Stimulated activated CD4-positive, alpha-beta T cell treated with anti-CD3 and anti-CD28 coated beads, Interleukin-2, amount 100 ng/mL, for 24 hours (primary cell): ENCODE measurements at places on chromosomes 2 and 18.

- DNase-seq, result no peak
Measured at GRCh38 chr2:118291251-118291880, 203.1 kb downstream of the INSIG2 start.

- DNase-seq, result no peak
Measured at GRCh38 chr2:234399451-234400246, 97.2 kb downstream of the ARL4C start.

DNA sequence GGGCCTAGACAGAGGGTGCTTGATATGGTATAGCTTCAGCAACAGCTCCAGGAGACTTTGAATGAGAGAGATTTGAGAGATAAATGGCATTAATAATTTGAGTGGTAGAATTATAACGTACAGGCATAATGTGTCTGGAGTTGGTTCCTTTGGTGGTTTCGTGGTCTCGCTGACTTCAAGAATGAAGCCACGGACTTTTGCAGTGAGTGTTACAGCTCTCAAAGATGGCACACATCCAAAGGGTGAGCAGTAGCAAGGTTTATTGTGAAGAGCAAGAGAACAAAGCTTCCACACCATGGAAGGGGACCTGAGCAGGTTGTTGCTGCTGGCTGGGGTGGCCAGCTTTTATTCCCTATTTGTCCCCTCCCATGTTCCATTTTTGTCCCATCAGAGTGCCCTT lies 23.1 kb downstream of the PDCD1 start:
- DNase-seq, result no peak

DNA sequence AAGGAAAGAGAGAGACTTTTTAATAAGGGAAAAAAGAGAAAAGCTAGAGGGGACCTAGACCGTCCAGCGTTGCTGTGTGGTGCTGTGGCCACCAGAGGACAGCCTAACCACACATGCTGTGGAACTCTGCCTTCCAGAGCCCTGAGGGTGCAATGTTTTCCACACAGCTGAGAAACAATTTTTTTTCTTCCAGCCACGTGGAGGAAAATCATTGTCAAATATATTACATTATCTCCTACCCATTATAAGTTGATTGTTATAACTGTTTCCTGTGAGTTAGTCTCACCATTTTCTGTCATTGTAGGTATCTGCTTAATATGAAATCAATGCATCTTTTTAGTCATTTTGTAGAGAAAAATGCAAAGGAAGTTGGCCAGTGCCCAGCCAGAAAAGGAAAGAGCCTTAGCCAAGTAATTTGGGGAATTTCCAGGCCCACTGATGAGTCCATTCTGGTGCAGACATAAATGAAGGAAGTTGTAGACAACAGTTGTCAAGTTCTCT lies 5.9 kb upstream of the MRPL19 start:
- peak; percentile 68 for DNase-seq

DNA sequence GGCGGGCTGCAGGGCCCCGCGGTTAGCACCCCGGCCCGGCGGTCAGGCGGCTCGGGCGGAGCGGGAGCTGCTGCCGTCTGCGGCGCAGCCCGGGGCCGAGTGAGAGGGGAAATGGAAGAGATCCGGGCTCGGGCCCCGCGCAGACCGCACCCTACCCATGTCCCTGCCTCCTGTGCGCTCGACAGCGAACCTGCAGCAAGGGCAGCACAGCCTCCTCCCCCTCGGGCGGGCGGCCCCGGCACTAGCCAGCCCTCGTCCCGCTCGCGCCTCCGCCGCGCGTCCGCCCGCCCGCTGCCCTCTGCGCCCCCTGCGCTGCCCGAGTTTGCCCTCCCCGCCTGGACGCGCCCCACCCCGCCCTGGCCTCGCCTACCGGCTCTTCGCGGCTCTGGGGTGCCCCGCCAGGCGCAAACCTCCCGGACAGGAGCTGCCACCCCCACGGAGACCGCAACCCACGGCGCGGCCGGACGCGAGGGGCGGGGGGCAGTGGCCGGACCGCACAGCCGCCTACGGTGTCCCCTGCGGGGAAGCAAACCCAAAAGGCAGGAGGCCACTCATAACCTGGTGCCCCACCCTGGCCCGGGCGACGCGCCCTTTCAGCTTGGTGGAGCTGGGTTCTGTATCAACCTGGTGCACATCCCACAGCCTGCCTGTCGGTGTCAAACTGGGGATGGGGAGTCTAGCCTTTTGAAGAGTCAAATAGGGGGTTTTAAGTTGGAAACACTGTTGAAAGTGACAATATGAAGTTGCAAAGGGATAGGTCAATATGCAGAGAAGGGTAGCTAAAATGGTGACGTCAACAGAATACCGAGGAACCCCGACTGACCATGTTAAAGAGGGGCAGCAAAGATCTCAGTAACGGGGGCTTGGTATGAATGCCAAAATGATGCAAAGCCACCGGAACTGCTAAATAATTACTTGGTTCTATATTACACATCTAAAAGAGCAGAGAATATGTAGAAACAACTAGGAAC lies at the start of gene IHH:
Gene IHH, minus strand, starts transcription at position 101 of the 971 bp plus-strand sequence. CDS start 454 bp downstream, outside the sequence.
- no peak for DNase-seq

DNA sequence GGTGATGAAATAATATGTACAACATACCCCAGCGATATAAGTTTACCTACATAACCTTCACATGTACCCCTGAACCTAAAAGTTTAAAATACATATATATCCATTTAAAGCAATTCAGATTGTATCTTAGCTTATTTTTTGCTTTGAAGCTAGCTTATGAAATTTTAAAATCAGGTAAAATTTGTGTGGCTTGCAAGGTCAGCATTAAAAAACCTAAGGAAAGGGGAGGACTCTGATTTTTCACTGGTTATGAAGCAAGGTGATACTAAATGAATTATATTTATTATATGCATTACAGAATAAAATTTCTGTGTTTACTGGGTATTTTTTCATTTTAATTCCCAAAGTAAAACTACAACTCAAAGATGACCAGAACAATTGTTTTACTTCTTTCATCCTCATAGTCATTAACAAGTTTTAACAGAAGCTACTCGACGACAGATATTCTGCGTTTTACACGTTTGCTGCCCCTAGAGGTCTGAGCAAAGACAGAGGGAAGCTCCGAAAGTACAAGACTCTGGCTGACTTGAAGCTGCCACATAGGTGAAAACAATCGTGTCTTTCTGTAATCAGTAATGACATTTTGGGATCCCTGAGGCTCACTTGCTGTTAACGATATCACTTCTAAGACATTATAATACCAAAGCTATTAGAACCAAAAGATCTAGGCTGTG lies 17.1 kb downstream of the PKP4 start:
- no peak for DNase-seq

DNA sequence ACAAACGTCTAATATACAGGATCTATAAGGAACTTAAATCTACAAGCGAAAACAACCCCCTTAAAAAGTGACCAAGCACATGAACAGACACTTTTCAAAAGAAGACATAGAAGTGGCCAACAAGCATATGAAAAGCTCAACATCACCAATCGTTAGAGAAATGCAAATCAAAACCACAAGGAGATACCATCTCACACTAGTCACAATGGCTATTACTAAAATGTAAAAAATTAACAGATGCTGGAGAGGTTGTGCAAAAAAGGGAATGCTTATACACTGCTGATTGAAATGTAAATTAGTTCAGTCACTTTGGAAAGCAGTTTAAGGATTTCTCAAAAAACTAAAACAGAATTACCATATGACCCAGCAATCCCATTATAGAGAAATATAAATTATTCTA lies 1148.5 kb upstream of the FAM98A start:
- DNase-seq, result no peak

GRCh38 chr2:73780237-73780582 lies 307 bp upstream of the DUSP11 start:
- no peak for DNase-seq

DNA sequence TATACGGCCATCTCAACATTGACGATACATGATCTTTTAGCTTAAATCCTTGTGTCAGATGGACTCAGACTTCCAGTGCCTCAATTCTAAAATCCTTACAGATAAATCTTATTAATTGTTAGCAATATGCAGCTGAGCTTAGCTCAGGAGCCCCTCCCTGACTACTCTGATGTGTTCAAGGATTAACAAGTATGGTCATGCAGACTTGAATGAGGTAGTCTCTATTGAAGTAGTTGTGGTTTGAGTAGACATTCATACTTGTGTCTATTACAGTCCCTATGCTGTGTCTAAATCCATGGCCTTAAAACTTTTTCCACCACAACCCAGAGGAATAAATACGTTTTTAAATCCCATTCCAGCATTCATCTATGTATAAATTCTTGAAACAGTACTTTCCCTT lies 119.5 kb downstream of the NUP35 start:
- no peak for DNase-seq

GRCh38 chr18:6401687-6402086 lies 13.0 kb downstream of the L3MBTL4 start:
- no peak for DNase-seq

DNA sequence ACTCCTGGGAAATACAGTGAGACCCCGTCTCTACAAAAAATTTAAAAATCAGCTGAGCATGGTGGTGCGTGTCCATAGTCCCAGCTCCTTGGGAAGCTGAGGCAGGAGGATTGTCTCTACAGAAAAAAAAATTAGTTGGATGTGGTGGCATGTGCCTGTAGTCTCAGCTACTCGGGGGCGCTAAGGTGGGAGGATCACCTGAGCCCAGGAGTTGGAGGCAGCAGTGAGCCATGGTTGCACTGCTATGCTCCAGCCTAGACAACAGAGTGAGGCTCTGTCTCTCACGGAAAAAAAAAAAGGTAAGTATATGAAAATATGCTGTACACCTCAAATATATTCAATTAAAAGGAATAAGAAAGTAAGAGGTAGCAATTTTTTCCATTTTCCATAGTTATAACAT lies 92.5 kb upstream of the TGIF1 start:
- no peak for DNase-seq

DNA sequence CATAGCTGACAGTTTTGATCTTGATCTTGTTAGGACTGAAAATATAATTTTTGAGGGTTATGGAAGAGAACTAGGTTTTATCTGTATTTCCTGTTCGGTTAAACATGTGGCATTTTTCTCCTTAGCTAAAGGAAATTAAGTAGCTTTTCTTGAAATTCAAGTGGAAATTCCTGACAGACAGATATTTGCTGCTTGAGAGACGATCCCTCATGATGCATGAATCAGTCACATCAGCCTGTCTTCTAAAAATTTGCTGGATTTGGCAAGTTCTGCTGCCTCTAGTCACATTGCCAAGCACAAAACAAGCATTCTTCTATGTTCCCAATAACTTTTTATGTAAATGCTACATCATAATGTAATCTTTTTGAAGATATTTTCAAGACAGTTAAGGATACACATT lies 201.8 kb upstream of the ATP5MC3 start:
- no peak for DNase-seq

- DNase-seq, result no peak
Measured at GRCh38 chr18:43961722-43962121, 684.4 kb upstream of the SYT4 start.

DNA sequence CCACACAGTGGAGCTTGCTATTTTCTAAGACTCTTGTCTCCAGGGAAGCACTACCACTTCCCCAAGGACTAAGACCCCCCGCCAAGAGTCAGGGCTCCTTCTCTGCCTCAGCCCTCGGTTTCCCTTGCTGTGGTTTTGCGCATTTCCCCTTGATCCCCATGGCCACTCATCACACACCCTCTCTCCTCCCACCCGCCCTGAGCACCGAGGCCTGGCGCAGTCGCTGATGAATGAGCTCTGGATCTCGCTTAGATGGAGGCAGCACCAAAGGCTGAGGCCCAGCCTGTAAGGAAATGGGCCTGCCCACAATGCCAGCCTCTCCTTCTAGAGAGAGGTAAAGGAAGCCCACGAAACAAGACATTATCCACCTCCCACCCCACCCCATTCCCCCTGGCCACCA lies 96.9 kb downstream of the TNS1 start:
- DNase-seq, result no peak

DNA sequence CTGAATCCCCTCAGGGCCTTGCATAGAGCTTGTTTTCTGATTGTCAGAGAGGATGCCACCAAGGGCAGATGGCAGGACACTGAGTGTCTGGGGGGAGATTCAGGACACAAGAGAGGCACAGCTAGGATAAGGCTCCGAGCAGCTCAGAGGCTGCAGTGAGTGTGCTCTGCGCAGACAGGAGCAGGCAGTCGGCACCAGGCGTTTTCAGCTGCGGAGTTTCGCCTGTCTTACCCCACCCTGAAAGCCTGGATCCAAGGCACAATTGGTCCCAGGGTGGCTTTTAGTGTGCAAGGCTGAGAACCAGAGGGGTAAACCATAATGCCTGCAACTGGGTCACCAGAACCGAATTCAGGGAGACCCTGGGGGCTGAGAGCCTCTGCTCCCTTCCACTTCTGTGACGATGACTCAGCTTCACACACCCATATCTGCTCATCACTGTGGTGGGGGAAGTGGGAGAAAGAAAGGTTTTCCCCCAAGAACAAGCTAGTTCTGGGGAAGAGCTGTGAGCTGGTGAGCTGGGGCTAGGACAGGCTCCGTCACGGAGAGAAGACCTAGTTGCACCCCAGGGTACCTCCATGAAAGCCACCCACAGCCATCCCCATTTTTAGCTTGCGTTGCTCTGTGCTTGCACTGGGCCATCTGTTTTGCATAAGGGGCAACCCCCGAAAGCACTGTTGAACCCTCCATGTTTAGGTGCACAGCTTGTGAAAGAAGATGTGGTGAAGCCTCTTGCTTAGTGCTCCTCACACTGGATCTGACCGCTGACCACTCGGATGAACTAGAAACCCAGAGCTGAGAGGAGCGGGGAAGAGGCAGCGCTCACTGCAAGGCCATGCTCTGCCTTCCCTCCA lies 173.7 kb downstream of the CELF4 start:
- no peak for DNase-seq

GRCh38 chr2:152430876-152431275 lies 95.9 kb downstream of the FMNL2 start:
- DNase-seq, result no peak

DNA sequence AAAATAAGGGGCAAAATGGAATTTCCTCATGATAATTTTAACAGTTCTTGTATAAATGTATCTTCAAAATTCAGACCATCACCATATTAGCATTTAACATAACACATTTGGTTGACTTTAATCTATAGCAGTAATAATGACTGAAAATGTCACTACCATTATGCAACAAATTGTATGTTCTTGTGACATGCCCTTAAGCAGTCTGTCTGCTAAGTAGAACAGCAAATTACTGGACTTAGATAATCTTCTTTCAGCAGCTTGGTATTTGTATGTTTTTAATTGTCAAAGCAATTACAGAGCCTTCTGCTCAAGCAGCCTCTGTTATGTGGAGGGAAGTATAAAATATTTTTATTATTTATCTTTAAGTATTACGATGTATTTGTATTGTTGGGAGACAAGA lies 214.3 kb upstream of the NXPH2 start:
- DNase-seq, result no peak

DNA sequence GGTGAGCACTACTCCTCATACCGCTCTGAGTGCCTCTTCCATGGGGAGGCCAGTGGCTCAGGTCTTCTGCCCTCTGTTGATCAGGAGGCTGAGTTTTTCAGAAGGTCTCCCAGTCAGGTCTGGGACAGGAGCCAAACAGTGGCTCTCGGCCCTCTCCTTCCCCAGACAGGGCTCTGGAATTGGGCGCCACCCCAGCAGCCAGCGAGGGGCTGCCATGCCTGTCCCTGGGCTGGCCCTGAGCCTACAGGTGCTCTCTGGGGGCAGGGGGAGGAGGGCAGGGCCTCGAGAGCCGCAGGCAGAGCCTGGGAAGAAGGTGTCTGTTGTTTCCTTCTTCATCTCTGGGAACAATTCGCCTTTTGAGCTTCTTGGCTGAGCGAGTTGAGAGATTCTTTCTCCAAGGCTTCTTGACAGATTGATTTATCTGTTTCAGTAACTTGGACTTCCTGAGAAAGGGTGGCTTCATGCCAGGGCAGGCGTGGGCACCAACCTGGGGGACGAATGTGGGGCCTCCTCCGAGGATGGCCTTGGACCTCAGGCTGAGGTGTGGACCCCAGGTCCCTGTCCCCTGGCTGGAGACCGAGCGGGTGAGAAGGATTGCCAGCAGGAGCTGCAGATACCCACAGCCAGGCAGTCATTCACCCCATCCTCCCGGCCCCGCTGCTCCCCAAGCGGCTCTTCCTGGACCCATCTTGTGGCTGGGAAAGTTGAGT lies 64.7 kb upstream of the GLI2 start:
- DNase-seq, result no peak
